Motor neuron (in vitro differentiated cells): ENCODE measurements at places on chromosomes 11 and 22. TPM values are rescaled to one million over a fixed set of nuclear protein-coding genes. Genes with fewer than 3 reads are reported as not detected.

Gene EIF3D
- 205 and 233 TPM in 2 replicates for total RNA-seq

DNA sequence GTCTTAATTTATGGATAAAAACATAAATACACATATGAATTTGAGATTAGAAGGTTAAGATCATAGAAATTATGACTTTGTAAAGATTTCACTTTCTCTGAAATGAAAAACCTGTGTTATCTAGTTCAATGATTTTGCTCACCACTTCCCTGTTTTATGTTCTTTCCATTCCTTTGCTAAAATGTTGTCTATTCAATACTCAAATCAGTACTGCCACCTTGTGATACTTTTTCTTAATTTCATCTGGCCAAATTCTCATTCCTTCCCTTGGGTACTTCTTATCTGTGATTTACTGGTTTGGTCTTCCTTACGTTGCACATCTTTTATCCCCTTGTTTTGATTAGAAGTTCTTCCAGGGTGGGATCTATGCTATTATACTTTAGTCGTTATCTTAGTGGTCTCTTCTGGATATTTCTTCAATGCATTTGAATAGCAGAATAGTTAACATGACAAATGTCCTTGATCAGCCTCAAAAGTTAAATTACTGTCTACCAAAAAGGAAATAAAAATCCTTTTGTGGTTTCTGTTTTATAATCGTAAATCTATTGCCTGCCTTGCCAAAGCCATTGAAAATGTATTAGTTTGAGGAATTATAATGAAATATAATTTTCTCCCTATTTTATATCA is 197.0 kb downstream of the PGR start:
- ATAC-seq: no peak

GRCh38 chr11:80473562-80473961 is 1032.7 kb upstream of the TENM4 start:
- ATAC-seq: peak; percentile 72

DNA sequence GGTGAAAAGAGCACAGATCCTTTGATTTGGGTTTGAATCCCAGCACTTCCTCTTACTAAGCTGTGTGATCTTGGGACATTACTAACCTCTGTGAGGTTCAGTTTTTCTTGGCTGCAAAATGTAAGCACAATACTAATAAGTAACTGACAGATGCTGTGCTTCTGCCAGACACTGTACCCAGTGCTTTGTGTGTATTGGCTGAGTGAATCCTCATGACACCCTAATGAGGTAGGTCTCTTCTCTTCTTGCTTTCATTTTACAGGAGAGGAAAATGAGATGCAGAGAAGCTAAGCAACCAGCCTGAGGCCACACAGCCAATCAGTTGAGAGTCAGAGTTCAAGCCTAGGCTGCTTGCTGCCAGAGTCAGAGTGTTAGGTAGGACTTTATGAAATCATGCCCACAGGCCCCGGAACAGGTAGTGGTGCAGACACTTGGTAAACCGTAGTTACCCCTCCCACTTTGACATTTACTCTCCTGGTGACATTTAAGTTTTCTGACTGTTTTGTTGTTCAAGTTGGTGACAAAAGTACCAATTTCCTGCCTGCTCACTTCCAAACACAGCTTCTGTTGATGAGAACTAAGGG is 21.2 kb downstream of the PTPRJ start:
- no peak for ATAC-seq

Gene BEST1
- total RNA-seq: 3.4 and 4.4 TPM in 2 replicates

Gene ATM
- 40.1 and 46.0 TPM in 2 replicates for total RNA-seq

- no peak for ATAC-seq
Observed at GRCh38 chr11:34263441-34264091, 94.2 kb downstream of the ABTB2 start.

Gene NPAS4
- total RNA-seq: 0.21 and 2.6 TPM in 2 replicates

DNA sequence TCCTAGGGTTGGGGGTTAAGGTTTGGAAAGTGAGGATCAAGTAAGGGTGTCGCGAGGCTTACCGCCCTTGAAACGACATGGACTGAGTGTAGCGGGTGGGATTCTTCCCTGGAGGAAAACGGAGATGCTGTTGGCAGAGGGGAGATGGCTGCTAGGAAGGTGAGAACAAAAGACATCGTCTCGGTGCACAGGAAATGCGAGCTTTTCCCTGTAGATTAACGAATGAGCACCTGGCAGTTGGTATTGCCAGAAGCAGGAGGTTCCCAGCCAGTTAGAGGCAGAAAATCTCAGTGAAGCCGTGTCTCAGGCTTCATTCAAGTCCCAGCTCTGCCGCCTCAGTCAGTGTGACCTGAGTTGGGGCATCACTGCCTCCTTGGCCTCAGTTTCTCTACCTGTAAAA is 1.4 kb upstream of the LHFPL7 start:
- ATAC-seq: no peak

- ATAC-seq: no peak
Observed at GRCh38 chr11:132638423-132638822, 893.9 kb downstream of the OPCML start.

Gene B3GAT1
- 2.8 and 2.9 TPM in 2 replicates for total RNA-seq

- peak; percentile 86 for ATAC-seq
Observed at GRCh38 chr22:26589845-26590736, at the start of gene TPST2. TSS of gene TPST2 (minus strand) at chr22:26590132. CDS start at chr22:26541630, 48,502 bp downstream.

DNA sequence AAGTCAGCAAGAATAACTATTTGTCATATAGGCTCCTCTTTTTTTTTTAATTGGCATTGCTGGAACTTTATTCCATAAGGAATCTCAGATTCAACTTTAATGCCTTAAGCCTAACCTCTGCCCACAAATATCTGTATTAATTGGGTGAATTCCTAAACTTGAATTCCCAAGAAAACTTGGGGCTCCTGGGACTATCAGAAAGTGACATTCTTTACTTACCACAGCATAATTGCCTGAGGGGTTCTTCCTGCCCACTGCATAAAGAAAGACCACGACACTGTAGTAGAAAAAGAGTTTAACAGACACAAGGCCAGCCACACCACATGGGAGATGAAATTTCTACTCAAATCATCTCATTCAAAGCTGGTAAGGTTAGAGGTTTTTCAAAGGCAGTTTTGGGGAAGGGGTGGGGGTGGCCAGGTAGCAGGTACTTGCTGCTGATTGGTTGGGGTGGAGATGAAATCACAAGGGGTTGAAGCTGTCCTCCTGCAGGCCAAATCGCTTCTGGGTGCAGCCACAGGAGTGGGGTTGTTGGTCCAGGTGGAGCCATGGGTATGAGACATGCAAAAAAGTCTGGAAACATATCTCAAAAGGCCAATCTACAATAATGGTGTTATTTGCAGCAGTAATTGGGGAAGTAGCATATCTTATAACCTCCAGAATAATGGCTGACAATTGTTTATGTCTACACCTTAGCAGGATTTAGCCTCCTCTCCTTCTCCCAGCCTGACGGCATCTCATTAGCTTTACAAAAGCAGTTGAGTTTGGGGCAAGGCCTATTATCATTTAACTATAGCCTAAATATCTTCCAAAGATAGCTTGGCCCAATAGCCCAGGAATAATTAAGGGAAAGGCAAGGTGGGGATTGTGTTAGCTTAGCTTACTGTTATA is 4.8 kb upstream of the NLRP10 start:
- ATAC-seq: no peak

DNA sequence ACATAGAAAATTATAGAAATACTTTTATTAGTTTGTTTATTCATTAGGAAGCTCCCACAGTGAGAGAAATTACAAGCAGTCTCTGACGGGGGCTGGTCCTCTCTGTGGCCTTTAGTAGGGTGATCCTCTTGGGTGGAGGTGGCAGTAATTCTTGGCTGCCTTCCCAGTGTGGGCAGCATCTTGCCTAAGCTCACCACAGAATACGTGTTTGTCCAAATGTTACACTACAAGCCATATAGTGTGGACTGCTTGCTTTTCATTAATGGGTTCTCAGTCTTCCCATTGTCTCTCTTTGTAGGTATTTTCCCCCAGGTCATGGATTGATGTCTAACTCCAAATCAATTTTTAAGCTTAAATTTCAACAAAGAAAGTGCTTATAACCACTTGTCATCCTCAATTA is 43.3 kb downstream of the ENDOD1 start:
- no peak for ATAC-seq

- peak; percentile 89 for ATAC-seq
Observed at GRCh38 chr11:4539603-4540219, 5.3 kb upstream of the OR52M1 start.

- no peak for ATAC-seq
Observed at GRCh38 chr11:34915136-34916014, 804 bp downstream of the APIP start.

GRCh38 chr11:133639408-133639807 is 107.1 kb upstream of the OPCML start:
- ATAC-seq: no peak

Gene MPPED2
- 0.16 and 0.56 TPM in 2 replicates for total RNA-seq

- ATAC-seq: no peak
Observed at GRCh38 chr22:23827351-23827995, 11.3 kb downstream of the DERL3 start.

- ATAC-seq: no peak
Observed at GRCh38 chr11:75481922-75482606, 43.7 kb downstream of the GDPD5 start.

DNA sequence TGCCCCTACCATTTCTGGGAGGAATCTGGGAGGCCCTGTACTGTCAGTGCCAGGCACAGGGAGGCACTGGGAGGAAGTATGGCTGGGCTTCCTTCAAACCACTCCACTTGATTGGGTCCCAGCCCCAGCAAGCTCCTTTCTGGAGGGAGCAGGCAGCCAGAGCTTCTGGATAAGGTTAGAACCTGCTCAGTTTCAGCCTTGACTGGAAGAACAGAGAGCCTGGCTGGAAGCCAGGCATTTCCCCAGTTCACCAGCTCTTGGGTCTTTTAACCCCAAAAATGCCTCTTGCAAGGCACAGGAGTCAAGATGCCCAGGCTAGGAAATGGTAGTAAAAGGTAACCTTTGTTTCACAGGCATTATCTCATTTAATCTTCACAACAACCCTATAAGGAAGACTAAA is 9.0 kb upstream of the KCTD14 start:
- ATAC-seq: no peak

GRCh38 chr22:43505896-43506295 is 94.1 kb downstream of the MPPED1 start:
- no peak for ATAC-seq

DNA sequence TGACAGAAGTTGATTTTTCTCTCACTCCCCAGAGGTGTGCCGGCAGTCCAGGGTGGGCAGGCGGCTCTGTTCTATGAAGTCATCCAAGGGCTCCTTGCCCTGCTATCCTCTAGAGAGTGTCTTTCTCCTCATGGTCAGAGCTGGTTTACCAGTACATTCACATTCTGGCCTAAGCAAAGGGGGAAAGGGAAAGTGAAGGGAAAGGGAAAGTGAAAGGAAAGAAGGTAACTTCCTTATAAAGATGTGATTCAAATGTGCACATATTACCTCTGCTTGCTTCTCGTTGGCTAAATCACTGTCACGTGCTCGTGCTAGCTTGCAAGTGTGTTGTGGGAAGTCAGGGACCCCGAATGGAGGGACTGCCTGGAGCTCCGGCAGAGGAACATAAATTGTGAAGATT is 2.9 kb upstream of the HTATIP2 start:
- no peak for ATAC-seq

GRCh38 chr11:118004543-118005223 is 18.5 kb downstream of the IL10RA start:
- ATAC-seq: no peak

Gene FXYD6
- total RNA-seq: 109 and 116 TPM in 2 replicates

GRCh38 chr22:46767249-46767985 is 5.0 kb downstream of the TBC1D22A start:
- ATAC-seq: no peak

- ATAC-seq: peak; percentile 49
Observed at GRCh38 chr11:73331138-73331916, 23.3 kb downstream of the ARHGEF17 start.

GRCh38 chr11:72730737-72731136 is 21.5 kb downstream of the ARAP1 start:
- no peak for ATAC-seq

Gene MISFA
- 1.4 and 1.8 TPM in 2 replicates for total RNA-seq

DNA sequence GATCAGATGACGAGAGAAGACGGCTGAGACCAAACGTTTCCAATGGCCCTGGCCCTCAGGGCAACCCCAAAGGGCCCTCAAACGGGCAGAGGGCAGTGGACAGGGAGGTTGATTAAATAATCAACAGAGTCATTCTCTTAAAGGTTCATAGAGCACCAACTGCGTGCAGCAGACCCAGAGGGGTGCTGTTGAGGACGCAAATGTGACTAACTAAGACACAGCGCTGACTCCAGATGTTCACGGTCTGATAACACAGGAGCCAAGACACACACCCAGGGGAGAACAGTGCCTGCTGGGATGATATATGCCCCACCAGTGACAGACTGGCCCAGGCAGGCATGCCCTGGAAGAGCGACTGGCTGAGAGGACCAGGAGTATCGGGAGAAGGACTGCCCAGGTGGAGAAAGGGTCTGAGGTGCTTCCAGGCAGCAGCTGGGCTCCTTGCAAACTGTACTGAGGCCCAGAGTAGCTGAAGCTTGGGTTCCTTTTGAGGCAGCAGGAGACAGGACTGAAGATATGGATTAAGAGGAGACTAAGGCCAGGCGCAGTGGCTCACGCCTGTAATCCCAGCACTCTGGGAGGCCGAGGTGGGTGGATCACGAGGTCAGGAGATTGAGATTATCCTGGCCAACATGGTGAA is 7.7 kb downstream of the VWCE start:
- no peak for ATAC-seq
